ENCODE measurements at places on chromosomes 11 and 22. TPM values are rescaled to one million over a fixed set of nuclear protein-coding genes. Genes with fewer than 3 reads are reported as not detected.

DNA sequence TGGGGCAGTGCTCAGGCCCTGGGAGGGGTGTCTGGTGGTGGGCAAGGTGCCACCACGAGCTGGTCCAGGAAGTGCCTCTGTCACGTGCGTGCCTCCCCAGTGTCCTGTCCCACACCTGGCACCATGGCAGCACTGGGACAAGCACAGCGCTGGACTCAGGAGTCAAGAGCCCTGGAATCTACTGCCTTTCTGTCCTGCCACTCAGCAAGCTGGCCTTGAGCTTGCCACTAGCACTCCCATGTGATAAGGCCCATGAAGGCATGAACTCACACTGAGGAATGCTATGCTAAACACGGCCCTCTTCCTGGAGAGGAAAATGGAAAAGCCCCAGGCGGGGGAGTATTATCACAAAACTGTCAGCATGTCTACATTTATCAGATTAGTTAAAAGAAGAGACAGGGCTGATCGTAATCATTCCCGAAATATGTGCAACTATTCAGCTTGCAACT is 50.7 kb upstream of the SLC35C1 start:
- DNase-seq = no peak

DNA sequence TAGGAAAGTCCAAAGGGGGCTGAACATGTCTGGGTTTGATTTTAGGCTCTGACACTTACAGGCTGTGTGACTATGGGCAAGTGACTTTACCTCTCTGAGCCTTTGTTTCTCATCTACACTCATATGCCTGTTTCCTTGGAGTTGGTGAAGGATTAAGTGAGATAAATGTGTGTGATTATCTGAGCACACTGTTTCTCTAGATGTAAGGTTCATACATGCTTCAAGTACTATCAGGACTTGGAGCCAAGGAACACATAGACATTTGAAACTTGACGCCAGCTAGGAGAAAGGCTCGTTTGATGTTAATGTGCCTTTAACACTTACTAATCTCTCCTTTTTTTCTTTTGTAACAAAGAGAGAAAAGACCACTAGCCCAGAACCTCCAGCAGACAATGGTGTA is 9.7 kb downstream of the CRYBB1 start:
- DNase-seq = no peak

DNA sequence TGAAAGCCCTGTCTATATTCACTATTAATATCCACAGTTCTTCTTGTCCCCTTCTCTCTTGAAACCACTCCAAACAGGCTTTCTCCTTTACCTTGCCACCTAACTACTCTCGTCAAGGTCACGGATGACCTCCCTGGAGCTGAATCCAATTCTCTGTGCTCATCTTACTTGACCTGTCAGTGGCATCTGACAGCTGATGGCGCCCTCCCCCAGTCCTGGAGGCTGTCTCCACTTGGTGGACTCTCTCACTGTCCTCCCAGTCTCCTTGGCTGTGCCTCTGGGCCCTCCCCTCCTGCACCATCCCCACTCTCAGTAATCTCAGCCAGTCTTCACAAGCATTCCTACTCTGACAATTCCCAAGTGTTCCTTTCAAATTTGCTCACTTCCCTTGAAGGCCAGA is 8.7 kb downstream of the TNKS1BP1 start:
- DNase-seq = no peak

PLEKHA7 gene
- total RNA-seq = 6.4 TPM

All from activated CD4-positive, alpha-beta T cell treated with anti-CD3 and anti-CD28 coated beads for 36 hours (primary cell).